Stimulated activated CD8-positive, alpha-beta memory T cell treated with anti-CD3 and anti-CD28 coated beads, Interleukin-2, amount 100 ng/mL, for 48 hours (primary cell): ENCODE measurements at places on chromosomes 6 and 20.
A peak's percentile ranks its signal among the peaks of the same experiment; 100 is the strongest.

DNA sequence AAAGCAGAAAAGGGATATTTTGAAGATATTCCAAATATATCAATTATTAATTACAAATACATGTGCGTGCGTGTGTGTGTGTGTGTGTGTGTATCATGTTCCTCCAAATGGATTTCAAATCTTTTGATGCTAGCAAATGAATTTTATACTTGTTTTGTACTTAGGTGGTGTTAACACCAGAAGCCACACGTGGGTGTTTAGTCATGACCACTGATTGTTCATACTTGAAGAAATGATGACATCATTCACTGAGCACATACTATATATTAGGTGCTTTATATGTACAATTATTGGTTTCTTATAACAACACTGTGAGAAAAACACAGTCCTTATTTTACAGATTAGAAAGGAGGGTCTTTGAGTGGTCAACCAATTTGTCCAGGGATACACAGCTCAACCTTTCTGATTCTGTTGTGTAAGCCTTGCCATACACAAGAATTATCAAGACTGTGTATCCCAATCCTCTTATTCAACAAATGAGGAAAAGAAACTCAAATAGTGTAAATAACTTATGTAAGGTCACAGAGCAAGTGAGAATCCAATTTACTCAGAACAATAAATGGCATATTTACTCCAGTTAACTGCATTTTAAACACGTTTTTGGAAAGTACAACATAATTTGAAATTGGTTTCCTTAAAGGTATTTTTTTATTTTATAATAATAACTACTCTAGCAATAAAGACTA, 88.5 kb downstream of the BCAS1 start:
- DNase-seq: peak; percentile 9

GRCh38 chr20:19888269-19888671, 128.9 kb upstream of the NAA20 start:
- DNase-seq: no peak

- no peak for DNase-seq
These were observed 2.1 kb downstream of the WFDC8 start for GRCh38 chr20:45576995-45577394.

GRCh38 chr6:93972791-93973190, 553.4 kb upstream of the EPHA7 start:
- DNase-seq: no peak

- DNase-seq: no peak
These were observed 30.8 kb downstream of the METTL24 start for GRCh38 chr6:110327391-110327790.

DNA sequence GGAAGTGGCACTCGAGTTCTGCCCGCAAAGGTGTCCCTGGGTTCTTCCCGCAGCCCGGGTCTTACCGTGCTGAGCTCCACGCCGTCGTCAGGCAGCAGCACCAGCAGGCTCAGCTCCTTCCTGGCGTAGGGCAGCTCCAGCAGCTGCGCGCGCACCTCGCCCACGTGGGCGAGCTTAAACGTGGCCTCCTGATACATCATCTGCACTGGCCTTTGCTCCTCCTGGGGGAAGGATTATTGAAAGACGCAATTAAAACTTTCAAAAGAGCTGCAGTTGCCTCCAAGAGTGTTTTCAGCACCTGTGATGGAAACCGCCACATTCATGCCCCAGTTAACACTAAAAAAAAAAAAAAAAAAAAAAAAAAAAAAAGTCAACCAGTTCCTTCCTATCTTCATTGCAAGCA, 11.3 kb downstream of the SERPINB9 start:
- peak; percentile 55 for DNase-seq

- DNase-seq: no peak
These were observed 36.5 kb downstream of the SYTL3 start for GRCh38 chr6:158686311-158686710.

GRCh38 chr6:30814146-30815040, 69.9 kb upstream of the DDR1 start:
- DNase-seq: no peak

DNA sequence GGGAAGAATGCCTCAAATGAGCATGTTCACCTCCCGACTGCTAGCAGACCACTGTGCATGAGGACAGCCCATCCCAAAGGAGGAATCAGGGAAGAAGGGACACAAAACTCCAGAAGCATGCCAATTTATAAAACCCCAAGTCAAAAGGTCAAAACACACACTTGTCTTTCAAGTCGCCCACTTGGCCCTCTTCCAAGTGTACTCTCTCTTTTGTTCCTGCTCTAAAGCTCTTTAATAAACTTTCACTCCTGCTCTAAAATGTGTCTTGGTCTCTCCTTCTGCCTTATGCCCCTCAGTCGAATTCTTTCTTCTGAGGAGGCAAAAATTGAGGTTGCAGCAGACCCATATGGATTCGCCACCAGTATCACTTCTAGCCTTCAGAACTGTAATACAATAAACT, 33.9 kb upstream of the TPBG start:
- no peak for DNase-seq

DNA sequence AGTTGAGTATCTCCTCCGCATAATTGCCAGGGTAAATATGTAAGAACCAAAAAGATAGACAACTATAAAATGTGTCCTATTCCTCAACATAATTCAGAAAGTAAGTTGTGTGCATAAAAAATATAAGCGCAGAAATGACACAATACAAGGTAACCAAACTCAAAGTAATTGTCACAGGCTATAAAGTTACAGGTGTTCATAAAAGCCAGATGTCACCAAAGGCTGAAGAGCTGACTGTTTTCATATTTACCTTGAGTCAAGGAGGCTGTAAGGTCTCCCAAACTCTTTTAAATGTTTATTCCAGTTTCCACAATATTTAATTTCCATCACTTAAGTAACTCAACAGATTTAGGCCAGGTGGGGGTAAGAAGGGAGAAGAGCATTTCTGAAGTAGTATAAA, 192.2 kb upstream of the MARCKS start:
- DNase-seq: no peak

DNA sequence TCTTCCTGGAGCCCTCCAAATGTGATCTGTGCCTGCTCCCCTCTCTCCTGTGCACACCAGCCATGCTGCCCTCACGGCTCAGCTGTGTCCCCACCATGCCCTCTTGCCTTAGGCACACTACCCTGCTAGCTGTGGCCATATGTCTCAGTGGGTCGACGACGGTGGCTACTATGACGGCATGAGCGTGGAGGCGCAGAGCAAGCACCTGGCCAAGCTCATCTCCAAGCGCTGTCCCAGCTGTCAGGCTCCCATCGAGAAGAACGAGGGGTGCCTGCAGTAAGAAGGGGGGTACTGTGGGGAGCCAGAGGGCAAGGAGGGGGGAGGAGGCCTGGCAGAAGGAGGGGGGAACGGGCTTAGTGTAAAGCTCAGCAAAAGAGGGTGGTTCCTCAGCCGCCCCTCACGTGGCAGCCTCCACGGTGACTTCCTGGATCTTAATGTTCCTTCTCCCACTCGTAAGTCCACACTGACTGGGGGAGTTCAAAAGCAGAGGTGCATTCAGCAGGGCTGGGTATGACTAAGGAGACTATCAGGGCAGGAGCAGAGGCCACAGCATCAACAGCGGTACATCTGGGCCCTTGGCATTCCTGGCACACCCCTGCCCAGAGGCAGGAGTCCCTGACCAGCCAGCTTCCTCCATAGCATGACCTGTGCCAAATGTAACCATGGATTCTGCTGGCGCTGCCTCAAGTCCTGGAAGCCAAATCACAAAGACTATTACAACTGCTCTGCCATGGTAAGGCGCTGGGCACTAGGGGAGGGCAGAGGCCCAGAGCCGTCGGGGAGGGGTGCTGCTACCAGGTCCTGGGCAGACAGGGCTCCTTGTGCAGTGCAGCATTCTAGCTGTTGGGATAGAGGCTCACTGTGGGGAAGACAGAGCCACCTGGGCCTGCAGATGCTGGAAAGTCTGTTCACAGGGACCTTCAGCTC, 8.0 kb downstream of the DNPH1 start:
- DNase-seq: no peak

DNA sequence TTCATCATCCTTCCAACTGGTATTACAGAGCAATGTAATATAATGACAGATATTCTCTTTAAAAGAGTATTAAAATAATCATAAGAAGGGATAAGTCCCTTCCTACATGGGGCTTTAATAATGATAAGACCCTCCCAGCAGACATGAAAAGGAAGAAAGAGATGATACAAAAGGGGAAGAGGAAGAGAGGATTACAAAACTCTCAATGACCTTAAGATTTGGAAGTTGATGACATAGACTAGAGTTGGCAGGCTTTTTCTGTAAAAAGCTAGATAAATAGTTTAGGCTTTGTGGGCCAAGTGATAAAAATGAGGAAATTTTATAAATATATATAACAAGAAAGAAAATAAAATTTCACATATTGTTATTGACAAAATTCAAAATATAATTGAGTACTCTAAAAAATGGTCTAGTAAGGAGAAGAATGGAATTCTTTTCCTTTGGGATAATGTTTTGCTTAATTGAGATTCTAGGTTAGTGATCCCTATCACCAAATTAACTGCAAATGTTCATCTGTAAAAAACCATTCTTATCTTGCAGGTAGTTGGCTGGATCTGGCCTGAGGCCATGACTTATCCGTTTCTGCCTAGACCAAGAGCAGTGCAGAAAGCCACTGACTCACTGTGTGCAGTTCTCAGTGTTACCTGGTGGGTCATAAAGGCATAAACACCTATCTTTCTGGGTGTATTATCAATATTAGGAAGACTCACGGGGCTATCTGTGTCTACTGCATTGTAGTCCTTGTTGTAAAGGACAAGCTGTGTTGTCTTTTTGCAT, 11.0 kb downstream of the RIPOR2 start:
- no peak for DNase-seq

GRCh38 chr6:158009114-158009891, 27.6 kb downstream of the SYNJ2 start:
- no peak for DNase-seq

DNA sequence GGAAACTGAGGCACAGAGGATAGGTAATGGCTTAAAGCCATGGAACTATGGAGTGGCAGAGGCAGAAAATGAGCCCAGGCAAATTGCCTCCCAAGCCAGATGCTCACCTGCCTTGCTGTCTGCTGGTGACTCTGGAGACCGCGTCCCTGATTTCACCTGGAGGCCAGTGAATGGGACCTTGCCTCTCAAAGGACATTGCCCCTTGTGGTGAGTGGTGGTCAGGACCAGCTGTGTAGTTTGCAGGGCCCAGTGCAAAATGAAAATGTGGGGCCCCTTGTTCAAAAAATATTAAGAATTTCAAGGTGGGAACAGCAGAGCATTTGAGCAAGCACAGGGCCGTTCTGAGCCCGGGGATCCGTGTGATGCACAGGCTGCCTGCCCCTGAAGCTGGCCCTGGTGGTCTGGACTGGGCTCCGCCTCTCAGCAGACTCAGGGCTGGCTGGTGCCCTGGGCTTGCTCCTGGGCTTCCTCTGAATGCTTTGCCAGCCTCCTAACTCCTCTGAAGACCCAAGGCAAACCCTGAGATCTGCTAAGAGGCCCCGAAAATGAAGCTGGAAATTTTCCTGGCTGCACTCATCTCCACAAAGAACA, 19.8 kb upstream of the KCNG1 start:
- DNase-seq: no peak

- DNase-seq: no peak
These were observed 71.4 kb downstream of the PLCB4 start for GRCh38 chr20:9140162-9140760.

DNA sequence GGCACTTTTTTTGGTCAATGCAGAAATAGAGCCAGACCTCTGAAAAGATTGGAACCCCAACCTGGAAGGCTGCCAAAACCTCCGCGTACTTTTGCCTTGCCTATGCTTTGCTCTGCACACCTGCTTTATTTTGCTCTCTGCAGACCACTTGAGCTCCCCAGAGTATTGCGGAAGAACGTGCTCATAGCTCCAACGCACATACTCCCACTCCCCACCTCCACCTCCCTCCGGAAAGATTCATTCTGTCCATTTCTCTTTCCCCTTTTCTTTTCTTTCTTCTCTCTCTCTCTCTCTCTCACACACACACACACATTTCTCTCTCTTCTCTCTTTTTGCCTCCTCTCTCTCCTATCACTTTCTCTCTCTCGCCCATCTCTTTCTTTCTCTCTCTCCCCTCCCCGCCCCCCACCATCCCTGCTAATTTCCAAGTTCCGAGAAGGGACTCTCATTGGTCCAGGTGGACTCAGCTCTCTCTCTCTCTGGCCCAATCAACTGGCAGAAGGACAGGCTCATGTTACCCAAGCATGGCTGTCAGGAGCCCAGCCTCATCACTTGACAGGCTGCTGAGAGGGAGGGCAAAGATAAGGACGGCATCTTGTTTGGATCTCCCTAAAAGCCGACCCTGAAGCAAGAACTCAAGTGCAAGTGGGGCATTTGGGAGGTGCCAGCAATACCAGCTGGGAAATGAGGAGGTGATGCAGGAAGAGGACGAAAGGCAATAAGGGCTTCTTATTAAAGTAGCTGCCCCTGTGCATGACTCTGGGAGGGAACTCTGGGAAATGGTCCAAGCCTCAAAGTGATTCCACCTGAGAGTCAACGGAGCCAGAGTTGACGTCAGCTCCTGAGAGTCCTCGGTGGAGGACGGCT, 246.1 kb downstream of the LY86 start:
- no peak for DNase-seq

- DNase-seq: no peak
These were observed 48.4 kb downstream of the ZFAND3 start for GRCh38 chr6:37867756-37868446.

DNA sequence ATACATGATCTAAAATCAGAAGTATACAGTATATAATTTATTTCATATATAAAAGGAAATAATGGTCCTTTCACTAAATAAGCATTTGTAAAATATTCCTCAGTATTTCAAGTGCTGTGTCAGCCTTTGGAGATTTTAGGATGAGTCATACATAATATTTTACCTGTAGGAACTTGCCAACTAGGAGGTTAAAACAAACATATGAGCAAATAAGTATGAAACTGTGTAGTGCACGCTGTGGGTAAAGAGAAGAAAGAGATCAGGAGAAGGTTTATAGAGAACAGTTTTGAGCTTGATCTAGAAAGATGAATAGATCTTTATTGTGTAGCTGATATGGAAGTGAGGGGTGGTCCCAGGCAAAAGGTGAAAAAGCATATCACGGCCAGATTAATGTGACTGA, 169.9 kb upstream of the RNF217 start:
- DNase-seq: no peak

- peak; percentile 53 for DNase-seq
These were observed 48.2 kb downstream of the MRPL14 start for GRCh38 chr6:44078827-44079671.

GRCh38 chr6:1596088-1596852, 13.4 kb upstream of the FOXC1 start:
- DNase-seq: no peak

GRCh38 chr6:162856885-162857284, 129.1 kb downstream of the PACRG start:
- no peak for DNase-seq

- DNase-seq: no peak
These were observed 12.8 kb downstream of the ESF1 start for GRCh38 chr20:13771853-13772453.

- no peak for DNase-seq
These were observed 112.7 kb upstream of the PDE10A start for GRCh38 chr6:165775721-165776120.

DNA sequence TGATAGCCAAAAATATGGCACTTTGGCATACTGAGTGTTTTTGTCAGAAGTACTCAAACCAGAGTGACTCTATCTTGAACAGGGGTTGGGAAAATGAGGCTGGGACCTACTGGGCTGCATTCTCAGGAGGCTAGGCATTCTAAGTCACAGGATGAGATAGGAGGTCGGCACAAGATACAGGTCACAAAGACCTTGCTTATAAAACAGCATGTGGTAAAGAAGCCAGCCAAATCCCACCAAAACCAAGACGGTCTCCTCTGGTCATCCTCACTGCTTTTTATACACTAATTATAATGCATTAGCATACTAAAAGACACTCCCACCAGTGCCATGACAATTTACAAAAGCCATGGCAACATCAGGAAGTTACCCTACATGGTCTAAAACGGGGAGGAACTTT, 985.1 kb downstream of the HACE1 start:
- no peak for DNase-seq
